ENCODE measurements at places on chromosomes 1 and 21. TPM values are rescaled to one million over a fixed set of nuclear protein-coding genes. Genes with fewer than 3 reads are reported as not detected.

- no peak for DNase-seq
These were observed 42.4 kb downstream of the TNFSF4 start for GRCh38 chr1:173164686-173165085.

- DNase-seq: no peak
These were observed 2.0 kb downstream of the ADAMTSL4 start for GRCh38 chr1:150551051-150551783.

GRCh38 chr1:174161813-174162212, 2.5 kb downstream of the RABGAP1L start:
- DNase-seq: no peak

DNA sequence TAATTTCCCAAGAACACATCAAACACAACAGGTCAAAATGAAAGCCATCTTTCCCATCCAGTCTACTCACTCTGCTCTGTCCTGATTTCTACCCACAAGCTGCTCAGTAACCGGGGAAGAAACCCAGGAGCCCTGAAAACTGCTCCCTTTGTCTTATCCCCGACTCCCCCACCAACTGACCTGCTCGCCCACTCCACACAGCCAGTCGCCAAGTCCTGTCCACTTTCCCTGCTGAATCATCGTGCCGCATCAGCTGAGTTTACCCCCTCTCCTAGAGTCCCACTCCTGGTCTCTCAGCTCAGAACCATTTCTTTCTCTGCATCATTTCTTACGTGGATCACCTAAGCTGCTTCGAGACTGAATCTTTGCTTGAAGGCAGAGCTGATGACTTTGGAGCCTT, 11.2 kb upstream of the RCAN1 start:
- no peak for DNase-seq

DNA sequence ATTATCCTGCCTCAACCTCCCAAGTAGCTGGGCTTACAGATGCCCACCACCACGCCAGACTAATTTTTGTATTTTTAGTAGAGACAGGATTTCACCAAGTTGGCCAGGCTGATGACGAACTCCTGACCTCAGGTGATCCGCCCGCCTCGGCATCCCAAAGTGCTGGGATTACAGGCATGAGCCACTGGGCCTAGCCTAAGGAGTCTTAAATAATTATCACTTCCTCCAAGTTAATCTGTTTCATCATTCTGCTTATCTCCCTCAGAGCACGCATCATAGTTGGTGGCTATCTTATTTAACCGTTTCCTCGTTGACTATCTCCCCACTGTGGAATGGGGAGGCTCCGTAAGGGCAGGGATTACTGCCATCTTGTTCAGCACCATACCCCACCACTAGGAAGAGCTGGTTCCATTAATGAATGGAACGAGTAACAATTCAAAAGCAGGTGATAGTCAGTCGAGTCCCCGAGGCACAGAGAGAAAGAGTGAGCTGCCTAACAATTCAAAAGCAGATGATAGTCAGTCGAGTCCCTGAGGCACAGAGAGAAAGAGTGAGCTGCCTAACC, 52.7 kb downstream of the GLUL start:
- DNase-seq: no peak

DNA sequence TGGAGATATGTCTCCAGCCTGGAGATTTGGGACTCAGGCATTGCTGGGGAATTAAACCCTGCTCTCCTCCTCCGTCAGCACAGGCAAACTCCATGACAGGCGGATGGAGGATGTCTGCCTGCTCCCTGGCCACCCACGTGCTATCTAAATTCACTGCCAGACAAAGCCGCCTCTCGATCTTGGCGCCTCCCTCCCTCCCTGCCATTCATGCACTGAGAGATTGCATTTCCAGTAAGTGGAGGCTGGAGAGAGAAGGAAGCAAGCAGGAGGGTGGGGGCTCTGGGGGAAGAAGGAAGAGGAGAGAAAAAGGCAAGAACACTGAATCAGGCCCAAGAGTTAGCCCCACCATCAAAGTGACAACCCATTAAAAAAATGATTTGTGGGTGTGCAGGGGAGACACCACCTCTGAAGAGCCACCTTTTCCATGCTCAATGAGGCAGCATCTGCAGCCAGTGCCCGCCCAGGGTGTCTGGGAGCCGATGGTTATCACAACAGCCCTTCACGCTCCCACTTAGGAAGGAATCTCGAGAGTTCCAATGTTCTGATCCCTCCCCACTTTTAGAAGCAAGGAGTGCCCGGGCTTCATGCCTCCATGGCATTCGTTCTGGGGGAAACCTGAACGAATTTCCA, 183.0 kb downstream of the HIVEP3 start:
- no peak for DNase-seq

DNA sequence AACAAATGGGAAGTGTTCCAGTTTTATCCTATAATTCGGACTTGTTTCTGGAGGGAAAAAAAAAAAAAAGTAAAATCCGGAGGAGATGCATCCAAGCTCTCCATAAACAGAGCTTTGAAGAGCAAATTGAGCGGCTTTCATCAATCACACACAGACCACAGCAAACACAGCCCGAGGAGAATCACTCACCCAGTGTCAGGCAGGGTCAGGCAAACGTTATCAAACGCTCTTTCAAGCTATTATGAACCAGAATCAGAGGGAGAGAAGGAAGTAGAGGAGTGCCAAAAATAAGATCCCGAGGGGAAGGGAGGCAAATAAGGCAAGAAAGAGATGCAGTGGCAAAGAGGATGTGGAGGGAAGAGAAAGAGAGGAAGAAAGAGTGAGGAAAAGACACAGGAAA, 188.3 kb upstream of the CAMK1G start:
- DNase-seq: no peak

DNA sequence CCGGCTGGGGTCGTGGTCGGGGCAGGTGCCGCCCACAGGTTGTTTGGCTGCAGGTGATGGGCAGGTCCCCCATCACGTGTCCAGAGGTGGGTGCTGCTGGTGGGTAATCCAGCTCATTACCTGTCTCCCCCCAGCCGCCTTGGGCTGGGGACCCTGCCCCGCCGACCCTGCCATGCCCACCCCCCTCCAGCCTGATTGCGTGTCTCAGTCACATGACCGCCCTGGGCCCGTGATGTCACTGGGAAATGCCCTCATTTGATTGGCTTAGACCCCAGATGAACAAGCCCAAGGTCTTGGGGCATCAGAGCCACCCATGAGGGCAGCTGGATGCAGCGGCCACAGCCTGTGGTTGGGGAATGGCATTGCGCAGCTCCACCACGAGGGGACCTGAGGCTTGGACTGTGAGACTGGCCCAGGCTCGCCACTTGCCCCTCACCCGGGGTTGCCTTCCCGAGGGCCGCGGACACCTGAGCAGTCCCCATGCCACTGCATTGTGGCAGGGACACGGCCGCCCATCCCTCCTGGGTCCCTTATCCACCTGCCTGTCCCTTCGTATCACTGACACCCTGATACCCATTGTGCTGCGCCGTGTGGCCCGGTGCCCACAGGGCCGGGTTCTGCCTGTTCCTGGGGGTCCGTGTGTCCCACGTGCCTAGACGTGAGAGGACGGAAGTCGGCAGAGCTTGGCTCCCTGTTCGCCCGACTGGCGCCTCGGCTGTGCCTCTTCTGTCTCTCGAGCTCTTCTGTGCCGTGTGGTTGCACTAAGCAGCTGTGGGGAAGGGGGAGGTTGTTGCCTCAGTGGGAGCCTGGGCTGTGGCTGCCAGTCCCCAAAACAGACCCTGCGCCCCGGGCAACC, 68.0 kb downstream of the FAAP20 start:
- DNase-seq: no peak

- no peak for DNase-seq
These were observed 209.5 kb downstream of the APP start for GRCh38 chr21:25961042-25961441.

DNA sequence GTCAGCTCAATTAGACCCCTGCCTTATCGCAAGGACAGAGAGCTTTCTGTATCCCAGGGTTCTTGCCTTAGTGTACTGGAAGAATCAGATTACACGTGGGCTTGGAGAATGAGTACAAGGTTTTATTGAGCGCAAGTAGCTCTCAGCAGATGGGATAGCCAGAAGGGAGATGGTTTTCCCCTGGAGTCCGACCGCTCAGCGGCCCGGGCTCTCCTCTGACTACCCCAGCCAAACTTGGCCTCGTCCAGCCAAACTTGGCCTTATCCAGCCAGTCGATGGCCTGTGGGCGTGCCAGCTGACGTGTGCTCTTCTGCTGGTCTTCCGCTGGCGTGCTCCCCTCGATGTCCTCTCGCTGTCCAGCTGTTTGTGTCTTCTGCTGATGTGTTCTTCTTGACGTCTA, 136.9 kb downstream of the SYT14 start:
- DNase-seq: no peak

DNA sequence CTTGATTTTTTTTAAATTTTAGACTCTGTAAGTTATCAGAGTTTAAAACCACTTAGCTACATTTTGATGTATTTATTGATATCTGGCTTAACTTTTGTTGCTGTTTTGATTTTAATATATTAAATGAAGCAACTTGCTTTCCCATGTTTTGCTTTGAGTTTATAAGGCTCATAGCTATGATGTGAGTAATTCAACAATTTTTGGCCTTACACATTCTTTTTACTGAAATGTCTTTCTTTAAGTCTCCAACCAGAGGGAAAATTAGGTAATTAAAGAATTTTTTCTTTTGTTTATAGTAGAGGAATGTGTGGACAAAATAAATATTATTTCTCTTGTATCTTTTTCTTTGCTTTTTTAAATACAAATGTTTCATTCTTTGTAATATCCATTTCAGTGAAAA, 258.3 kb upstream of the ADAMTS5 start:
- DNase-seq: no peak

DNA sequence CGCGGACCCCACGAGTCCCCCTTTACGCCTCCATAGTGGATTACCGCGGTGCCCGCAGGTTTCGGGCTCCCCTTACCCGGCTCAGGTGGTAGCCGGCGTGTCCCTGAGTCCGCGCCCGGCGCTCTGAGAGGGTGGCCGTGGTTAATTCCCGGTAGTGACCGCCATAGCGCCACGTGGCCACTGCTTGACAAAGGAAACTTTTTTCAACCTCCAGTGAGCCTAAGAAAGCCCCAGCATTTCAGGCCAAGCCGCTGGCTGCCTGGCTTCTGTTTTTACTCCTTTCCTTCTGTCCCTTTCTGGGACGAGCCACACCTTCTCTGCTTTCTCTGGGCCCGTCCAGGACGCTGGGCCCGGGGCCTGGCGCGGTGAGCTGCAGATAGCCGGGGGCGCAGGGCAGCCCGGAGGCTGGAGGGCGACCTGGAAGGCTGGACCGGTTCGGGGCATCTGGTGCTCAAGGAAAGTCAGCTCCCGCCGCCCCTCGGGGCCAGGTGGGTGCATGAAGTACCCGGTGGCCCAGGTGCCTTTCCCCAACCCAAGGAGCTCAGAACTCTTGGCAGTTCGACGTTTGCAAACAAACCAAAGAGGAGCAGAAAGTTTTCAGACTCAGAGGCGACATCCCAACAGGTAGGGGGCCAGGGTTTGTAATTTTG, 540 bp upstream of the C1orf198 start:
- no peak for DNase-seq

DNA sequence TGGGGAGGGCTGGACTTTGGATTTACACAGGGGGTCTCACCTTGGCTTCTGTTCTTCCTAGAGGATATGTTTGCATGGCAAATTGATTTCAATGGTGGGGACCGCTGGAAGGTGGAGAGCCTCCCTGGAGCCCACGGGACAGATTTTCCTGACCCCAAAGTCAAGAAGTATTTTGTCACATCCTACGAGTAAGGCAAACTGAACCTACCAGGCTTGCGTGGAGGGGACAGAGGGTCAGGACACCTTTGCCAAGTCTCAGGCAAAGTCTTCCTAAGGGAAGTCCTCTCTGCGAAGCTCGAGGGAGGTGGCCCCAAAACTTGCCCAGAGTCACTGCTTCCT, 7.2 kb downstream of the FBXO6 start:
- no peak for DNase-seq

GRCh38 chr1:44553771-44554170, 120.5 kb downstream of the TMEM53 start:
- DNase-seq: no peak

MFSD2A gene
- total RNA-seq: 6.3 TPM

USH2A gene
- not detected for total RNA-seq

FMO5 gene
- 2.0 TPM for total RNA-seq

BECN2 gene
- not detected for total RNA-seq

CLCA4 gene
- not detected for total RNA-seq

CRABP2 gene
- 8.8 TPM for total RNA-seq

SPATA1 gene
- total RNA-seq: 0.31 TPM

RRP1B gene
- 47.4 TPM for total RNA-seq

NEGR1 gene
- total RNA-seq: 50.8 TPM

GRIK3 gene
- total RNA-seq: not detected

IL12RB2 gene
- 5.9 TPM for total RNA-seq

NUP133 gene
- 18.6 TPM for total RNA-seq

MROH9 gene
- not detected for total RNA-seq

CRYAA gene
- total RNA-seq: not detected

Measured in omental fat pad (tissue), 4 donors.